Naive B cell (primary cell): ENCODE measurements at places on chromosomes 12 and 14. TPM values are rescaled to one million over a fixed set of nuclear protein-coding genes. Genes with fewer than 3 reads are reported as not detected.
A peak's percentile ranks its signal among the peaks of the same experiment; 100 is the strongest.

DNA sequence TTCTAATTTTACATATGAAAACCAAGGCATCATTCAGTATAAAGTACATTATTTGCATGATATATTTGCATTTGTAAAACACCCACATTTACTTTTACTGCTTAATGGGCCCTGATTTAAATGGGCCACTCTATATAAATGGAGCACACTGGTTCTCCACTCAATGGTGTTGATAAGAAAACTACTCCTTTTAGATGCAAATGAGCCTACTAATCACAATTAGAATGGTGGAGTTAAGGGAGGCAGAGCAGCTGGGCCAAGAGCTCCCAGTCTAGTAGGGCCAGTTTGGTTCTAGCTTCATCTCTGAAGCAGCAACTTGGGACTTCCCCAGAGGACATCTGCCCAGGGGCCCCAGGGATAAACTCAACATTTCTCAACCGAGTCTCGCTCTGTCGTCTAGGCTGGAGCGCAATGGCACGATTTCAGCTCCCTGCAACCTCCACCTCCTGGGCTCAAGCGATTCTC, 120.7 kb downstream of the FOXN3 start:
- H3K27me3 ChIP-seq: no peaks in the 10 kb centered on the region
- peaks cover 73% of the 10 kb centered on the region for H3K4me1 ChIP-seq
- H3K4me3 ChIP-seq: no peak overlapping the region
- no peak for DNase-seq

- H3K4me1 ChIP-seq: no peaks in the 10 kb centered on the region
- no peak overlapping the region for H3K27ac ChIP-seq
- no peaks in the 10 kb centered on the region for H3K27me3 ChIP-seq
- DNase-seq: no peak
- no peaks in the 10 kb centered on the region for H3K36me3 ChIP-seq
- no peak overlapping the region for H3K4me3 ChIP-seq
Measured at GRCh38 chr14:32403021-32403420, 73.9 kb downstream of the AKAP6 start.

DNA sequence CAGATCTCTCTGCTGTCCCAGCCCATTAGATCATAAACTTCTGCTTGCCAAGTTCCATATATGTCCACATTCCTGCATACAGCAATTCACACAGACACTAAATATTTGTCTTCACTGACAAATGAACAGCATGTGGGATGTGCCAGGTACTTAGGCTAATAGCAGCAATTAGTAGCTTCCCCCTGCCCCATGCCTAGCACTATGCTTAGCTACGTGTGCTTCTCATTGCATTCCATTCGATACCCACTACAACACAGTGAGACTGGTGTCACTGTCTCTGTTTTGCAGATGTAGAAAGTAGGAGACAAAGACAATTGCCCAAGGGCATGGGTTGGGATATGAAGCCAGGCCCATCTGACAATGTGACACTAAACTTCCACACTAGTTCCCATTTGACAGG, 308.4 kb downstream of the BCL11B start:
- H3K36me3 ChIP-seq: no peaks in the 10 kb centered on the region
- no peaks in the 10 kb centered on the region for H3K4me1 ChIP-seq
- no peaks in the 10 kb centered on the region for H3K27me3 ChIP-seq
- no peak for DNase-seq
- no peak overlapping the region for H3K4me3 ChIP-seq

Gene SLC5A8
- not detected for polyA plus RNA-seq

DNA sequence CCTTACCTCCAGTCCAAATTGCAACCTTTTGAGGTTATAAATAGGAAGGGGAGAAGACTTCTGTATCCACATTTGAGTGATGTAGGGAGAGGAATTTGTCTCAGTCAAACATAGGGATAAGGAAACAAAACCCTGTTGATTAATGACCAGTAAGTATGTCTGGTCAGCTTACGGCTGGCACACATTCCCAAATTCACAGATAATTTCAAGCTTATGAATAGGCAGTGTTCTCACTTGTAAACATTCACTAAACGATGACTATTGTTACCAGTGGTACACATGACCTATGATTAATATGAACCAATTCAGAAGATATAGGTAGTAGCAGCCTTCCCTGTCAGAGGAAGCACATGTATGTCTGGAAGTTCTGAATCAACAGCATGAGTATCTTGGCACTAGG, 33.0 kb upstream of the SLC5A8 start:
- H3K4me3 ChIP-seq: no peak overlapping the region
- H3K27ac ChIP-seq: no peak overlapping the region
- DNase-seq: no peak

DNA sequence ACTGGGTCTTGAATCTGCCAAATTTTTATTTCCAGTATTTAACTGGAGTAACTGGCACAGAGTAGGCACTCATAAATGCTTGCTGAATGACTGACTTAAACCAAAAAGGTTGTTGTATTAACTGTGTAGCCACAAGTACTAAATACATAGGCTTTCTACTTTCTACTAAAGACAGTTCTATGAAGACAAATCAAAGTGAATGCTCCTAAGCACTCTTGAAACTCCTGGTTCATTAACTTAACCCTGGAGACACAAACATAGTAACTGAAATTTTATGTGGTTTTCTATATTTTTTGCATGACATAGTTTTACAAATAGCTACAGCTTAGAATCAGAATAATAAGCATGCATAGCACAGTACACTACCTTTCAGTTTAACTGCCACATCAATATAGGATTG, 70.4 kb downstream of the TXNDC16 start:
- no peak overlapping the region for H3K4me3 ChIP-seq
- H3K4me1 ChIP-seq: no peaks in the 10 kb centered on the region
- H3K27ac ChIP-seq: no peak overlapping the region
- DNase-seq: no peak

- H3K27ac ChIP-seq: peak overlapping the region; percentile 92
- peaks cover 71% of the 10 kb centered on the region for H3K4me1 ChIP-seq
- no peaks in the 10 kb centered on the region for H3K27me3 ChIP-seq
Measured at GRCh38 chr12:57836442-57837375, 9.8 kb downstream of the CTDSP2 start.

Gene HCAR2
- not detected for polyA plus RNA-seq

DNA sequence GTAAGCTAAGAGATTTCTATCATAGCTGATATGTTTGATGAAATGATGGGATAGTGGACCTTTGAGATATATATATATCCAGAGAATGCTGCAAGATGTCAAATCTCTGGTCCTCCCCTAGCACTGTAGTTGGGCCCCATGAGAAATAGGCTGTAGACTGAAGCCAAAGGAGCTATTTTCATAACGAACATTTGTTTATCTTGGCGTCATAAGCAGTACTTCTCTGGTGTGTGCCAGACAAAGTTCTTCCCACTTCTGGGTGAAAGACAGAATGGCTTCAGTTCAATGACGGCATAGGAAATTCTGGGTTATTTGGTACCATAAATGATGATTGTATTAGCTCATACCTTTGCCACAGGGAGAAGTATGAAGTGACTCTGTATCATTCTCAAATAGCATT, 534.3 kb downstream of the SOX5 start:
- no peak for DNase-seq
- no peaks in the 10 kb centered on the region for H3K36me3 ChIP-seq
- no peak overlapping the region for H3K4me3 ChIP-seq
- H3K27ac ChIP-seq: no peak overlapping the region
- no peaks in the 10 kb centered on the region for H3K4me1 ChIP-seq
- no peaks in the 10 kb centered on the region for H3K27me3 ChIP-seq

Gene RHEBL1
- 6.4 TPM for polyA plus RNA-seq

Gene TMPRSS12
- polyA plus RNA-seq: not detected

DNA sequence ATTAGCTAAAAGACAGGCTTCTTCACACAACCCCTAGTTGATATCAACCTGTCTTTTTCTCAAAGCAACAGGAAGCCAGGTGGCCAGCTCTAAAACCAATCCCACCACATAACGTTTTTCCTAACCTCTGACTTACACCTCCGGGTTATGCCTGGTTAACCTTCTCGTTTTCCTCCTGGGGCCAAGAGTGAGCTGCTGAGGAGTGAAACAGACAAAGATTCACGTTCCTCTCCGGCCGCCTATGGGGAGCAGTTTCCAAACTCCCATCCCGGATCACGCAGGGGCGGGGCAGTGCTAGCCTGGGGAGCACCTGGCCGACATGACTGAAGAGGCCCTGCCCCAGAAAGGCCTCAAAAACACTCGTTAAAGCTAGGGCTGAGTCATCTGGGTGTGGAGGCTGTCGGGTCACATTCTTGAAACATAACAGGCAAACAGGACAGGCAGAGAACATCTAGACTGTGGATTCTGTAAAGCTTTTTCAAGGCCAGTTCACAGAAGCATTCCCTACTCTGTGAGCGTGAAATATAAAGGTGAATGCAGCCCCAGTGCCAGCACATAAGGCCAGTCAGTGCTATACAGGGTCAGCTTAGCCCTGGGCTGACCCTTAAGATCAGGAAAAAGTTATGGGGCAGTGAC, 25.9 kb upstream of the LGALS3 start:
- DNase-seq: no peak
- no peak overlapping the region for H3K27ac ChIP-seq
- H3K4me1 ChIP-seq: peaks cover 21% of the 10 kb centered on the region
- H3K36me3 ChIP-seq: peaks cover 6% of the 10 kb centered on the region

DNA sequence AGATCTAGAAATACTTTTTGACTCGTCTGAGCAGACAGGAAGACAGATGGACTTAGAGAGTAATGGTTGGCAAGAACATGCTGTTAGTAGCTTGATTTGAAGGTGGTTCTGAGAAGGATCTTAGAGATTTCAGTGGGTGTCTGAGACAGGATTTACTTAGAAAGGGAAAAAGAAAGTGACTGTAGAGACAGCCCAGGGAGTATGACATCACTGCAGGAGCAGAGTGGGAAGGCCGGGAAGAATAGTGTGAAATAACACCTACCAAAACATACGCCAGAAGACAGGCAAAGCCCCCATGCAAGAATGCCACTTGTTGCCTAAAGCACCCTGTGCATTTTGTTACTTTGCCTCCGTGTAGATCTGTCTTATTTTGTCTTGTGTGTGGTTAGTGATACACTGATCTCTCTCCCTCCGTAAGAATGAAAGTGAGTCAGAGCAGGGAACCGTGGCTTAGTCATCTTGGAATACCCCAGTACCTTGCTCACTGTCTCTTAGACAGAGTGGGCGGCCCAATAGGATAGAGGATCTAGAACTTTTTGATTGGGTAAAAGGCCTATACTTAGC, 161.3 kb upstream of the IFNG-AS1 start:
- no peak overlapping the region for H3K27ac ChIP-seq
- H3K4me3 ChIP-seq: no peak overlapping the region
- H3K4me1 ChIP-seq: no peaks in the 10 kb centered on the region
- H3K27me3 ChIP-seq: no peaks in the 10 kb centered on the region
- no peak for DNase-seq

DNA sequence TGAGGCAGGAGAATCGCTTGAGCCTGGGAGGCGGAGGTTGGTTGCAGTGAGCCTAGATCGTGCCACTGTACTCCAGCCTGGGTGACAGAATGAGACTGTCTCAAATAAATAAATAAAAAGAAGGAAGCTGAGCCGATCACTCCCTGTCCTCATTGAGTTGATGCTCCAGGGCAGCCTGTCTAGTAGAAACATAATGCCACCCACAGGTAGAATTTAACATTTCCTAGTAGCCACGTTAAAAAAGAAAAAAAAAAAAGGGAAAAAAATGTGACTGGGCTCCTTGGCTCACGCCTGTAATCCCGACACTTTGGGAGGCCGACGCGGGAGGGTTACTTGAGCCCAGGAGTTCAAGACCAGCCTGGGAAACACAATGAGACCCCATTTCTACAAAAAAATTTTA, 135.7 kb downstream of the SCARB1 start:
- no peaks in the 10 kb centered on the region for H3K36me3 ChIP-seq
- H3K27ac ChIP-seq: no peak overlapping the region
- peaks cover 7% of the 10 kb centered on the region for H3K4me1 ChIP-seq
- H3K27me3 ChIP-seq: peaks cover 13% of the 10 kb centered on the region
- no peak for DNase-seq

- no peak overlapping the region for H3K27ac ChIP-seq
- H3K36me3 ChIP-seq: no peaks in the 10 kb centered on the region
Measured at GRCh38 chr14:98886982-98887381, 385.0 kb downstream of the BCL11B start.

GRCh38 chr14:94646481-94646880, 34.3 kb downstream of the SERPINA3 start:
- H3K36me3 ChIP-seq: no peaks in the 10 kb centered on the region
- H3K4me3 ChIP-seq: no peak overlapping the region
- peaks cover 10% of the 10 kb centered on the region for H3K27me3 ChIP-seq
- no peak overlapping the region for H3K27ac ChIP-seq

Gene ABHD12B
- not detected for polyA plus RNA-seq

Gene NOVA1
- not detected for polyA plus RNA-seq

DNA sequence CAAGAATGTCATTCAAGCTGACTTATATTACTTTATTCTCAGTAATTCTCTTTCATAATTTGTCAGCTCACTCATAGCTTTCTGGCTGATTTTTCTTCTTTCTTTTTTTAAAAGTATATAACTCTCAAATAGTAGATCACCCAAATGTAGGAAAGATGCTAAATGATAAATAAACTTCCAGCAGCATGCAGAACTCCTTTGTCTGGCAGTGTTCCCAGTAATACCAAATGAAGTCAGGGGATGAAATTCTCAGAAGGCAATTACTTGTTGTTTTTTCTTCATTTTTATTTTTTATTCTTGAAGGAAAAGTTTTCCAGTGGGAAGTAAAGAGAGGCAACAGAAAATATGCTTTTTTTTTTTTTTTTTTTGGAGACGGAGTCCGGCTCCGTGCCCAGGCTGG, 133.3 kb upstream of the SLCO1C1 start:
- H3K27ac ChIP-seq: no peak overlapping the region
- H3K27me3 ChIP-seq: no peaks in the 10 kb centered on the region
- no peak overlapping the region for H3K4me3 ChIP-seq
- H3K36me3 ChIP-seq: no peaks in the 10 kb centered on the region
